K562 (cell line): ENCODE measurements at places on chromosomes 5 and 9.

GRCh38 chr9:134652291-134653225, 11.0 kb downstream of the COL5A1 start:
- no peaks in the 10 kb centered on the region for H3K36me3 ChIP-seq
- H3K27ac ChIP-seq = no peak overlapping the region
- no peak overlapping the region for H3K4me3 ChIP-seq
- no peaks in the 10 kb centered on the region for H3K4me1 ChIP-seq
- no peak for DNase-seq
- peaks cover 5% of the 10 kb centered on the region; the same call in 2 of the 3 replicates for H3K27me3 ChIP-seq

GRCh38 chr5:100311806-100312205, 223.4 kb upstream of the FAM174A start:
- DNase-seq = no peak
- no peak overlapping the region for H3K4me3 ChIP-seq
- H3K4me1 ChIP-seq = no peaks in the 10 kb centered on the region
- H3K27me3 ChIP-seq = no peaks in the 10 kb centered on the region
- H3K27ac ChIP-seq = no peak overlapping the region

GRCh38 chr5:148541054-148541835, 113.1 kb downstream of the HTR4 start:
- no peak overlapping the region for H3K27ac ChIP-seq
- no peak for DNase-seq
- H3K36me3 ChIP-seq = no peaks in the 10 kb centered on the region
- H3K4me3 ChIP-seq = no peak overlapping the region
- peaks cover 3% of the 10 kb centered on the region; the same call in 1 of the 3 replicates for H3K4me1 ChIP-seq

GRCh38 chr9:130830231-130830760, 4.8 kb upstream of the ABL1 start:
- peaks cover 33% of the 10 kb centered on the region; the same call in 2 of the 3 replicates for H3K36me3 ChIP-seq
- no peak for DNase-seq
